Stimulated activated CD8-positive, alpha-beta memory T cell treated with anti-CD3 and anti-CD28 coated beads, Interleukin-7, amount 100 ng/mL, for 1 hour (primary cell): ENCODE measurements at places on chromosomes 3 and 15.
A peak's percentile ranks its signal among the peaks of the same experiment; 100 is the strongest.

DNA sequence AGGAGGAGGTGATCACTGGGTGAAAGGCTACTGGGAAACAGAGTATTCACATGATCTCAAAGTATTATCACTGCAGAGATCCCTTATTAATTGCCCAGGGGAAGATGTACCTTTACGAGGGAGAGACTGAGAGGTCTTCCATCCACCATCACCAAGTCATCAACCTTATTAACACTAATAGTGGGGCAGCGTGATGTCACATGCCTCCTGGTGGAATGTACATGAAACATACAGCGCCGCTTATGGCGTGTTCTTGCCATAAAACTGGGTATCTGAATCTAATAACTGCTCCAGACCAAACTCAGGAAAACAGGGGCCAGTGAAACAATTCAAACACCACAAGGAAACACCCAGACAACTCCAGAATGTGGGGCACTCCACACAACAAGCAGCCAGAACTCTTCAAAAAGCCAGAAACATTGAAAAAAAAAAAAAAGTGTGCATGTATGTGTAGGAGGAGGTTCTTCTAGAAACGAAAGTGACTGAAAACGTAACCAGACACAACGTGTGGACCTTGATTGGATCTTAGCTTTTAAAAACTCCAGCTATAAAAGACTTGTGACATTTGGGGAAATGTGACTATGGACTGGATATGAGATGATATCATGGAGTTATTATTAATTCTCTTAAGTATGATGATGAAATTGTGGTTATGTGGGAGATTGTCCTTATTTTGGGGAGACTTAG lies 4.6 kb downstream of the STIMATE start:
- DNase-seq: no peak

DNA sequence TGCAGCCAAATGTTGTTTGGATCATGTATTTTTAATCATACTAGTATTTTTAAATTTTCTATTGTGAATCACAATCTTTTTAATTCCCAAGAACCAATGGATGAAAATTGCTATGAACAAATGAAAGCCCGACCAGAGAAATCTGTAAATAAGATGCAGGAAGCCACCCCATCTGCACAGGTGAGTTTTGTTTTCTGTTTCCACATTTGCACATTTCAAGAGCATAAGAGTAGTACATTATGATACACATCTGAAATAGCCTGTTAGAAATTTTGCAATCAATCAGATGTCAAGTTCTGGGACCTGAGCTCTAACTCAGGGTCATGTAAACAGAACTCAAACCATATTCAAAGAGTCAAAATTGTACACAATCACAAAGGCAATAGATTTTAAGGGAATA lies 26.5 kb downstream of the TRAT1 start:
- DNase-seq: no peak

DNA sequence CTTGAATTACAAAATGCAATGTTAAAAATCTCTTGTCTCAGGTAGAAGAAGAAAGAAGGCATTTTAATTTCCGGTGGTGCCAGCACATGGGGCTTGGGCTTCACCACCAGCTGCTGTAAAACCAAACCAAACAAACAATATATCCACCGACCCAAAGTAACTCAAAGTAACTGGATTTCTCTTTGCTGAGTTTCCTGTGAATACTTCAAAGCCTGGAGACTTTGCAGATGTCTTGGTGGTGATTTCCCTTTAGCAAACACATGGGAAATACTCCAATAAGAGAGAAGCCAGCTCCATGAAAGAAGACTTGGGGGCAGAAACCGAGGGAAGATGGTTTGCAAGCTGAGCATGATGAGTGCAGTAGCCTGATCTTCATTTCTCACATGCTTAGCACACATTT lies 62.6 kb downstream of the EIF4E3 start:
- DNase-seq: no peak

DNA sequence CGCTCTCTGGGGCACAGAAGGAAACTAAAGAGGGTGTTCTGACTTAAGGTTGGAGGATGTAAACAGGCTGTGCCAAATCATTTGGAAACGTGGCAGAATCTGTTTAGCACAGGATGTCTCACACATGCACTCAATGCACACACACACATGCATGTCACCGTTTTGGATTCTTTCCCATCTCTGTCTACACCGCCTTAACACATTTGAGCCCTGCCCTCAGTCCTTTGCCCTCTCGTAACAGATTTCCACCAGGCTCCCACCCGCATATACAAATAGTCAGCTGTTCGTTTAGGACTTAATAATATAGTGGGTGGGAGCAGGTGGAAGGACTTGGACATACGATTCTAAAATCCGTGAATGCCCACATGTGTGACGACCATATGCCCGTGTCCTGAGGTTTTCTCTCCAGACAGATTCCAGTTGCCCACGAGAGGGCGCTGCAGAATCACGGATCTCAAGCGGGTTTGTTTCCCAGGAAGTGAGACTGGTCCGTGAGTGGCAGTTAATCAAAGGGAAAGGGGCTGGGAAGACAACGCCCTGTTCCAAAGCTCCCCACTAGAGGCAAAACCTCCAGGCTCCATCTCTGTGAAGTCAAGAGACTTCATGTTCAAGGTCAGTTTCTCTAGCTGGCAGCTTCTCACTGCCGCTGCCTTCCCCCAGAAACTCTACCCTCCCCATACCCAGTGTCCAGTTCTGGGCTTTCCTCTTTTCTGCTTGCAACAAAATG lies 44.5 kb downstream of the NOX5 start:
- peak; percentile 50 for DNase-seq

GRCh38 chr15:25713736-25714537 lies 149.2 kb downstream of the ATP10A start:
- no peak for DNase-seq

DNA sequence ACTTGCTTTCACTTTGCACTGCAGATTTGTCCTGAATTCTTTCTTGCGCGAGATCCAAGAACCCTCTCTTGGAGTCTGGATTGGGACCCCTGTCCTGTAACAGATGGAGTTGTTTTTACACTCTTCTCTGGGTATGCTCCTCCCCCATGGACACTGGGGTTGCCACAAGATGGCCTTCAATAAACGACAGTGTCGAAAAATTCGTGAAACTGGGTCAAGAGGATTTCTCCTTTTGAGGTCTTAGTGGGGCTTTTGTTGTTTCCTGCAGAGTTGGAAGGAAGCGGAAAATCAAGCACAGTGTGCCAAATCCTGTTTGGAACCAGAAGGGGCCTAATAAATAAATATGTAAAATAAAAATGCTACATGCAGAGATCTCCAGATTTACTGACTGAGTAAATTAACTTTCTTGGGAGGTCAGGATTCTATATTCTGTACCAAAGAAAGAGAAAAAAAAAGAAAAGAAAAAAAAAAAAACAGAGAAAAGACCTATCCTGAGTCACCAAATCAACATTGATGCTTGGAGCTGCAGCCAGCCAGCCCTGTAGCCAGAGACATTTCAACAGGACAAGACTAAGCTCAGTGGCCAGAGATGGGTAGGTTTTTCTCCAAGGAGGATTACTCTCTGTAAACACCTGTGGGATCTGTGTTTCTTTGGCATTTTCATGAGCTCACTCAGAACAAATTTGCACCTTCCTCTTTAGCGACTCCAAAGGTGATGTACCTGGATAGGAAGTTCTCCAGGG lies 24.8 kb downstream of the CCDC80 start:
- no peak for DNase-seq

- no peak for DNase-seq
Observed at GRCh38 chr3:183584246-183584913, 28.9 kb upstream of the KLHL6 start.

DNA sequence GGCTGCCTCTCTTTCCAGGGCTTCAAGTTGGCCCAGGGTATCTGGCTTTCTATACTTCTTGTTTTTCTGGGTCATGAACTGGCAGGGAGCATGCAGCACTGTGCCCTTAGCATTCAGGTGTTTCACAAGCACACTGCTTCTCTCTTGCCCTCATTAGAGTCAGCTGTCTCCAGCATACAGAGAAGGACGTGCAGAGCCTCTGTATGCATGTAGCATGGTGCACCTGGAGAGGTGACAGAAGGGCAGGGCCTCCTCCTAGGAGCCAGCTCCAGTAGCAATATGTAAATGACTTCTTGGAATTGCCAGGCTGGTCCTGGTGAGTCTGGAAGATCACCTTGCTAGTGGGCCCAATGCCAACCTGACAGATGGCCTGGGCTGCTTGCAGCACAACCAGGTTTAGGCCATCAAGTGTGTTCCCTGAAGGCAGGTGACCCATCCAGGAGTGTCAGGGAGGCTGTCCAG lies 44.8 kb upstream of the ATP2C1 start:
- DNase-seq: no peak

- DNase-seq: no peak
Observed at GRCh38 chr15:37618353-37618752, 316.1 kb upstream of the TMCO5A start.

- DNase-seq: no peak
Observed at GRCh38 chr3:125257536-125257935, 45.0 kb upstream of the SLC12A8 start.

GRCh38 chr3:188452158-188452772 lies 298.3 kb downstream of the LPP start:
- DNase-seq: no peak

- DNase-seq: no peak
Observed at GRCh38 chr3:177824190-177824786, 627.0 kb upstream of the TBL1XR1 start.

GRCh38 chr3:156334841-156335545 lies 214.6 kb downstream of the KCNAB1 start:
- no peak for DNase-seq

GRCh38 chr3:180612364-180612763 lies 10.4 kb downstream of the TTC14 start:
- no peak for DNase-seq

DNA sequence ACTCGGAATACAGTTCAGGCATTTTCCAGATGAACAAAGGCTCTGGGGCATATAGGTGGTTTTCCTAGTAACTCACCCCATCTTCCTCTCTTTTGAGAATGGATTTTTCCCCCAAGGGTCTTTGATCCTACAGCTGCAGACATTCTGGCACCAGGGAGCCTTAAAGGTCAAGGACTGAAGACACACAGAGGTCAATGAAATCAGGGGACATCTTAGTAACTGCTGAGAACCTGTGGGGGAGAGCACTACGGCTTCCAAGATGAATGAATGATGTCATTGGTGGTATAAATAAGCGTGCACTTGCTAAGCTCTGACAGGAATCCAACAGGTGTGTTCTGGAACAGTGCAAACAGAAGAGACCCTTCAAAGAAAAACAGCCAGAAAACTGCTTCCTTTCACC lies 36.3 kb downstream of the TMEM212 start:
- no peak for DNase-seq

DNA sequence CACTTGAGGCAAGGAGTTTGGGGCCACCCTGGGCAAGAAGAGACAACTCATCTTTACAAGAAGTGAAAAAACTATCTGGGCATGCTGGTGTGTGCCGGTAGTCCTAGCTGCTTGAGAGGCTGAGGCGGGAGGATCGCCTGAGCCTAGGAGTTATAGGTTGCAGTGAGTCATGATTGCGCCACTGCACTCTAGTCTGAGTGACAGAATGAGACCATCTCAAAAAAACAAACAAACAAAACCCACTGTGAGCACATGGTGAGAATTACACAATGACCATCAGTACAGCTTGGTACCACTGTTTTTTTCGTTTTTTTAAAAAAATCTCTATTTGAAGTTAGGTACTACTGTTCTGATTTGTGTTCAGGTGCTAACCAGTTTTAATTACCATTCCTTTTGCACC lies 13.6 kb downstream of the VPS39 start:
- no peak for DNase-seq

- DNase-seq: peak; percentile 17
Observed at GRCh38 chr3:46280105-46280797, 38.0 kb downstream of the CCR3 start.

GRCh38 chr3:184772667-184773272 lies 39.2 kb upstream of the VPS8 start:
- no peak for DNase-seq

DNA sequence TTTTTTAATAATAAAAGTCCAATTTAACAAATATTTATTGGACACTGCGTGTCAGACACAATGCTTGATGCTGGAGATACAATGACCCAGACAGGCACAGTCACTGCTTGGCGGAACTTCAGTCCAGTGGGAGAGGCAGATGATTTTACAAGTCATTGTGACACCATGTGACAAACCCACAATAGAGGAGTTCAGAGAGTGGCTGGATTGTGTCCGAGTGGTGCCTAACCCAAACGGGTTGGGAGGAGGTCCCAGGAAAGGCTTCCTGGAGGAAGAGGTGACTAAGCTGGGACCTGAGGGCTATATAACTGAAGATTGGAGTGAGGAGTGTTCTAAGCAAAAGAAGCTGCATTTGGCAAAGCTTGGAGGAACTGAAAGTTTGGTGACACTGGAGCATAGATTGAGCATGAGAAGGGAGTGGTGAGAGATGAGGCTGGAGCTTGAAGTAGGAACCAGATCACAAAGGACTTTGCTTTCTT lies 41.4 kb downstream of the CRTC3 start:
- DNase-seq: no peak

GRCh38 chr15:47553947-47554346 lies 163.4 kb upstream of the SEMA6D start:
- no peak for DNase-seq

- DNase-seq: no peak
Observed at GRCh38 chr3:40817017-40817416, 292.3 kb downstream of the ZNF621 start.

DNA sequence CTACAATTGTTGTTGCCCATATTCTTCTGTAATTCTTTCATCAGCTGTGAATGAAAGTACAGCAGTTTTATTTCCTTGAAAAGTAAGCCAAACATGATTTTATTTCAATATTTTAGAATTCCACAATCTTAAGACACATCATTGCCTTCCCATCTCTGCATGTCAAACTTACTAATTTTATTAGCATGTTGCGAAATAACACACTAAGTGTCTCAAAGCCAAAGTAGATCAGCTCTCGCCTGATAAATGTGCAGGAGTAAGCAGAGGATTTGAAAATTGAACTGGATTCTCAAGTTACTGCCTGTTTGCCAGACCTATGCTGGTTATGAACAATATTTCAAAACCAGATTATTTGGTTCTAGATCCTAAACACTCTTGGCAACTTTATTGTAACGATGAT lies 25.7 kb downstream of the TGFBR2 start:
- DNase-seq: no peak

- DNase-seq: no peak
Observed at GRCh38 chr3:110492876-110493275, 578.7 kb upstream of the NECTIN3 start.

GRCh38 chr3:117955196-117955595 lies 1079.5 kb downstream of the IGSF11 start:
- no peak for DNase-seq

DNA sequence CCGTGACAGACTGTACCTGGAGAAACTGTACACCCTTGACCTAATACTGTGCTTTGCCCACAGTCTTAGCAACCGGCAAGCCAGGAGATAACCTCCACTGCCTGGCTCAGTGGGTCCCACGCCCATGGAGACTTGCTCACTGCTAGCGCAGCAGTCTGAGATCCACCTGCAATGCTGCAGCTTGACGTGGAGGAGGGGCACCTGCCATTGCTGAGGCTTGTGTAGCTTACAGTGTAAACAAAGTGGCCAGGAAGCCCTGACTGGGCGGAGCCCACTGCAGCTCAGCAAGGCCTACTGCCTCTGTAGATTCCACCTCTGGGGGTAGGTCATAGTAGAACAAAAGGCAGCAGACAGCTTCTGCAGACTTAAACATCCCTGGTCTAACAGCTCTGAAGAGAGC lies 189.3 kb downstream of the EDEM1 start:
- no peak for DNase-seq

GRCh38 chr3:176075046-176075445 lies 1122.2 kb downstream of the TBL1XR1 start:
- no peak for DNase-seq
